ENCODE measurements at places on chromosomes 11 and 22.
A peak's percentile ranks its signal among the peaks of the same experiment; 100 is the strongest.

DNA sequence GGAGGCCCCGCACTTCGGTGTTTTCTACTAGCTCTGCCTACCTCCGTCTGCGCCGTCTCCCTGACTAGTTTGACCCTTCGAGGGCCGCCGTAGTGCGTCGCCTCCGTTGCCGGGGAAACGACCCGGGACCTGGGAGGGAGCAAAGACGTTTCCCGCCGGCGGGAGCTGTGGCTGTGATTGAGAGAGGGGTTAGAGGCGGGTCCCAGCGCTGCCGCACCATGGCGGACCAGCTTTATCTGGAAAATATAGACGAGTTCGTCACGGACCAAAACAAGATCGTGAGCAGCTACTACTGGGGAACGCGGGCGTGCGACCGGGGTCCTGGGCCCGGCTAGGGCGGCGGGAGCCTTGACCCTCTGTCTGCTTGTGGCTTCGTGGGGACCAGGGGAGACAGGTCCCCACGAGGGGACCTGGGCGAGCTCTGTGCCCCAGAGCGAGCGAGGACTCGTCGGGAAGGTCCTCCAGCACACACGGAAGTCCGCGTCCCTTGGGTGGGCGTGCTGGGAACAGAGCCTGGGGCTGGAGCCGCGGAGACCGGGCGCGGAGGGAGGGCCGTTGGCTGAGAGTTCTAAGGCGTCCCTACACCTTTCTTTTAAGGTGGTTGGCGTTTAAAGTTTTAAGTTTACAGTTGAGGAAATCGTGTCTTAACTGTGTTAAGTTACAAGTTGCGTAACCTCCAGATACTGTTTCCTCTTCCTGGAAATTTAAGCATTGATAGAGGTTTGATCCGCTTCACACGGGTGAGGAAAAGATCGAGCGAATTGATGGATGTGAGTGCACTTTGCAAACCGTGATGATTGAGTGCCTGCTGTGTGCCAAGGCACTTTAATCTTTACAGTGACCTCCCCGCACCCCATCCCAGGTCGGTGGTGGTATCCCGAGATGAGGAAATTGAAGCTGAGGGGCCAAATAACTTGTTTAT lies at the start of gene POLD3:
TSS of gene POLD3 (plus strand) at position 142 of the 922 bp plus-strand sequence. CDS start at position 219, 77 bp downstream.
- peak; percentile 96 for DNase-seq

GRCh38 chr11:1827095-1827813 lies 7.5 kb upstream of the SYT8 start:
- no peak for DNase-seq

GRCh38 chr11:131408025-131408640 lies 37.7 kb downstream of the NTM start:
- DNase-seq, result peak; percentile 74

GRCh38 chr11:121892863-121893262 lies 223.2 kb downstream of the BLID start:
- no peak for DNase-seq

DNA sequence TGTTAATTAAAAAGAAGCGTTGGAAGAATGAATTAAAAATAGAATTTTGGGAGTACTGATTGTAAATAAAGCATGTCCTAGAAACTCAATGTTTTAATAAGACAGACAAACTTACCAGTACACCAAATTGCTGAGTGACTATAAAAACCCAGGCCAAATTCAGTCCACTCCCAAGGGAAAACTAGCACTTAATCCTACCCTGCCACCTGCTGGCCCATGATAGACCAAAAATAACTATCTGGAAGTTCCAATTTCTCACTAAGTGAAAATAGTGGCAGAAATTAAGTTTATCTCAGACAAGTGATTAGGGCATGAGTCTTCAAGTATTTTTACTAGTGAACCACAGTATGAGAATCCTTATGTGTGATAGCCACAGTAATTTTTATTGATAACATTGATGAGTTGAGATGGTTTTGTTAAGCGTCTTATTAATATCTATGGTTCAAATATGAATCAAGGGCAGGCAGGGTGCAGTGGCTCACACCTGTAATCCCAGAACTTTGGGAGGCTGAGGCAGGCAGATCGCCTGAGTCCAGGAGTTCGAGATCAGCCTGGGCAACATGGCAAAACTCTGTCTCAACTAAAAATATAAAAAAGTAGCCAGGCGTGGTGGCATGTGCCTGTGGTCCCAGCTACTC lies 9.8 kb upstream of the DDX10 start:
- DNase-seq, result peak; percentile 46

GRCh38 chr11:20729597-20730105 lies 60.3 kb downstream of the NELL1 start:
- DNase-seq, result no peak

DNA sequence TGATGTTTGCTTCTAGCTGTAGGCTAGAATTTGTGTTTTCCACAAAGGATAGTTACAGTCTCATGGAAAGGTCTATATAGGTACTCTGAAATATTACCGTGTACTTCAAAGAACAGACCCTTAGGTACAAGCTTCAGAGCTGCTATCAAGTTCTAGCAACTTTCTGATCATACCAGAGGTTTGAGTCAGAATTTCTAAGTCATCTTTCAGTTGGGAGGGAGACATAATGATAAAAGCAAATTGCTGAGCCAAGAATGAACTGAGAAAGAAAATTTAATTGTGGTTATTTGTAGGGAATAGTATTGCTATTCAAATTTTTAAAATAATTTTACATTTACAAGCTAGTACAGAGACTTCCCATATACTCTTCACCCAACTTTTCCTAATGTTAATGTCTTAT lies 19.9 kb upstream of the ME3 start:
- DNase-seq, result no peak

DNA sequence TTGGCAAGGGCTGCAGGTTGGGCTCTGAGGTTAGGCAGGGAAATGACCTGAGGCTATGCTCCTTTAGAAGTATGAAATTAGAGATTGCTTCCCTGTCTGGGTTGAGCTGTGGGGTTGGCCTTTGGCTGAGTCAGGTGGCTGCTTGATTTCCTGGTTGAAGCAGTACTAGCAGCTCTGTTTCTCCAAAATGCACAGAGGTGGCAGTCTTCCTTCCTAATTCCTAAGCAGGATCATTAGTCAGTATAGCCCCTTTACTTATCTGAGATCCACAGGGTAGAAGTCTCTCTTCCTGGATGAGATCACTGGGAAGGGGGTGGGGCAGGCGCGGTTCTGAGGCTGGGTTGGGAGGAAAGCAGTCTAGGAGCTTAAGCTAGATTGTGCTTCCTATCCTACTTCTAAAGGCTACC lies 1917.5 kb downstream of the LRRC4C start:
- DNase-seq, result no peak

GRCh38 chr11:37407461-37407860 lies 809.4 kb upstream of the RAG2 start:
- no peak for DNase-seq

GRCh38 chr22:49046000-49046545 lies 781.6 kb downstream of the BRD1 start:
- DNase-seq, result no peak

- no peak for DNase-seq
Observed at GRCh38 chr22:49291781-49292180, 535.9 kb downstream of the BRD1 start.
